ENCODE measurements at places on chromosomes 2 and 18.

DNA sequence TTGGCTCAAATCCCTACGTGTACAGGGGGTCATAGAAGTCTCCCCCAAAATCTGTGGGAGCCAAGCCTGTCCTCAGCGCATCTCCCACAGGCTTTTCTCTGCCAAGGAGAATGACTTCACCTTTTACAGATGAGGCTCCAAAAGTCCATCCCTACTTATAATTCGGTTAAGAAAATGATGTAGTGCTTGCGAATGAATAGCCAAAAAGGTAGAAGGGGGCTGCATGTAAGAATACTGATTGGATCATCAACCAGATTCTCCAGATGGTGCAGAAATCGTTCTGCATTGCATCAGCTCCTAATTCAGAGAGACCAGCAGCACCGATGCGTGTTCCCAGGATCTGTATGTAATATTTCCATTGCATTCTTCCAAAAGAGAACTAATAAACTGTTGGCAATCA is 91.9 kb downstream of the EPHA4 start:
- no peak for DNase-seq

DNA sequence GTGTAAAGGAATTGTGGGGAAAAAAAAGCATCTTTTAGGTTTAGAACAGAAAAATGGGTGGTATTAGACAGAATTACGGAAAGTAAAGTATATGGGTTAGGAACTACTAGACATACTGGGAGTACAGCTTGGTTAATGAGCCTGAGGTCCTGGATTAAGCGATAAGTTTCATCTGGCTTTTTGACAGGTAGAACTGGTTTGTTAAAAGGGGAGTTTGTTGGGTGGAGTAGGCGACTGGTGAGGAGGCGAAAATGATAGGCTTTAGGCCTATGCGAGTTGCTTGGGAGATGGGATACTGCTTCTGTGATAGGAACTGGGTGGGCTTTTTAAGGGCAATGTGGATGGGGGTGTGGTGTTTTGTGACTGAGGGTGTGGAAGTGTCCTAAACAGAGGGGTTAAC is 56.5 kb downstream of the KYNU start:
- DNase-seq = no peak

- no peak for DNase-seq
Measured at GRCh38 chr2:191366199-191366598, 121.0 kb downstream of the MYO1B start.

GRCh38 chr18:34848695-34849094 is 138.6 kb downstream of the DTNA start:
- no peak for DNase-seq

DNA sequence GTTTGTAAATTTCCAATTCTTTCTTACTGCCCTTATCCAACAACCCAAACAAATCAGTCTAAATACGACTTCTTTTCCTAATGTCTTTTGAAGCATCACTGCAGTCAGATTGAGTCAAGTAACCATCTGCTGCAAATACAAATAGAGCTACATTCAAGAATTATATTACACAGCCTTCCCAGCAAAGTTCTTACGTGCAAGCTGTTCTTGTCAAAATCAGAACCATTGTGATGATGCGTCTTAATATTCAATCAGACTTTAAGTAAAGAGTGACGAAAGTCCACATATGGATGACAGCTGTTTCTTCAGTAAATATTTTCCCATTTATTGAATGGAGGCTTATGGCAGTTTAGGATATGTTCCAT is 943.8 kb downstream of the LRP1B start:
- DNase-seq = no peak

DNA sequence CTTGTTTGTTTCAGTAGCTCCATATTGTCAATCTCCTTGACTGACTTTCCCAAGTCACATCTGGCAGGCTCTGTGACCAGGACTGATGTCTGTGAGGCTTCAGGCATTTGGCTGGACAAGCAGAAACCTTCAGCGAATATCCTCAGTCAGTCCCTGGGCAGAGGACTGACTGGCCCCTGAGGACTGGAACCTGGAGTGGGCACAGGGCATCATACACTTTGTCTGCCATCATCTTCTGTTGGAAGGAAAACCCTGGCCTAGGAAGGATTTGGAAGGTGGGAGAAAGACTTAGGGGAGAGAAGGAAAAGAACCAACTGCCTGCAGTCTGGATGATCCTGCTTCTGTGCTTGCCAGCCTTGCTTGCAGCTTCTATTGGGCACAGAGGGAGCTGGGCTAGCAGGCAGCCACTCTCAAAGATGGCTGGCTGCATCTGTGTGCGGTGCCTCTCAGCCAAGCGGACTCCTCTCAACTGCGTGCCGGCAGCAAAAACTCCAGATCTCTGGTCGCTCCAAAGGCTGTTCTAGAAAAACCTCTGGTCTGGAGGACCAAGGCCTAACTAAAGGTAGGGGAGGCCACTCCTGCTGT is 126.8 kb downstream of the MARCHF4 start:
- no peak for DNase-seq

- no peak for DNase-seq
Measured at GRCh38 chr2:168884975-168885374, 5.3 kb downstream of the SPC25 start.

GRCh38 chr18:22456547-22456946 is 38.8 kb upstream of the CTAGE1 start:
- DNase-seq = no peak

Measured in HTR-8/SVneo (cell line).